ENCODE measurements at places on chromosomes 3 and 15.

DNA sequence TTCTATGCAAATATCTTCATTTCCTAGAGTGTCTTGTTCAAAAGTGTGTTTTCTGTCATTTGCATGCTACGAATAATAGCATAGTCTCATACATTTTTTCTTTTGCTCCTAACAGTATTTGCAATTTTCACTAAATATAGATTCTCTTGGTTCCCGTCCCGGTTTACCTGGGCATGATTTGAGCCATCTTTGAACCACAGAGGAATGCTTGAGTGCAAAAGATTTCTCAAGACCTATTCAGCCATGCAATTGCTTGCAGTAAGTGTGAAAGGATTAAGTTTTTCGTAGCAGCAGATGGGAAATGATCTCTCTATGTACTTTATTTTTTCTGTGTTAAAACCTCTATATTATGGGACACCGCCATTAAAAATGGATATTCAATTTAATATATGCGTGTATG is 733.0 kb downstream of the ZPLD1 start:
- no peak for DNase-seq

DNA sequence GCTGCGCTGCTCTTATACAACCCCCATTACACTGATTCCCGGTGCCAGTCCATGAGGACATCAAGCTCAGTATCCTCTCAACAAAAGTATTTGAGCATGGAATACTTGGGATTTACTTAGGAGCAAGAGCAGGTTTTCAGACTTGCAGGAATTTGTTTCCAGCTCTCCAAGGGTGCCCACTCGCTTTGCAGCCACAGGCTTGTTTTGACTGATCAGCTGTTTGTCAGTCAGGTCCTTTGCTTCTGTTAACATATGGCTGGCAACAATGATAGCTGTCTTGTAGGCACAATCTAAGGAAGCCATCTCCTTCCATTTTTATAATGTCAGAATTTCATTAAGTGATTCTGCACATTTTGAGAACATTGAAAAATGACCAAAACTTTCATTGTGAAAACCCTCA is 38.2 kb upstream of the MCF2L2 start:
- no peak for DNase-seq

GRCh38 chr15:30990036-30990435 is 1.4 kb downstream of the MTMR10 start:
- DNase-seq: no peak

- no peak for DNase-seq
These were observed 153.8 kb downstream of the EBLN2 start for GRCh38 chr3:73215281-73215680.

- no peak for DNase-seq
These were observed 319.3 kb upstream of the ATP10A start for GRCh38 chr15:26182441-26182840.

DNA sequence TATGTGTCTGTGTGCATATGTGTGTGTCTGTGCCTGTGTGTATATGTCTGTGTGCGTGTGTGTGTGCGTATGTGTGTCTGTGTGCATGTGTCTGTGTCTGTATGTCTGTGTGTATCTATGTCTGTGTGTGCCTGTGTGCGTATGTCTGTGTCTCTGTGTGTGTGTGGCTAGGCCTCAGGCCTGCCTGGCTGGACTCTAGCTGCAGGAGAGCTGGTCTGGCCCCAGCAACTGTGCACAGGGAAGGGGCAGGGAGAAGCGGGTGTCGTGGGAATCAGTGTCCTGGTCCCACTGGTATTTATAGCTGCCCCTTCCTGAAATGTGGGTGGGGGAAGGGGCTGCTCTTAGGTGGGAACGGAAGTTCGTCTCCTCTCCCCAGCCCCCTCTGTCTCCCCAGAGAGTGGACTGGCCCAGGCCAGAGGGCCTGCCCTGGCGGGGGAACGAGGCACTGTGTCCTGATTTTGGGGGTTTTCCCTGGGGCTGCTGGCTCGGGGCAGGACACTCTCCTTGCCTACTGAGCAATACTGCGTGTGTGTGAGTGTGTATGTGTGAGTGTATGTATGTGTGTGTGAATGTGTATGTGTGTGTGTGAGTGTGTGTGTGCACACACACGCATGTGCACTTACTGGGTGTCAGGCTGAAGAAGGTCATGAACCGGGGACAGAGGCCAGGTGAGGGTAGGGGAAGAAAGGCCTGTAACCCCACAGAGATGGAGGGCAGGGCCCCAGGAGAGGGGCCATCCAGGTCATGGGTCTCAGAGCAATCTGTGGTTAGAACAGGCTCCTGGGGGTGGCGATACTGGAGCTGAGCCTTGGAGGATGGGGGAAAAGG is 6.6 kb downstream of the CSPG4 start:
- DNase-seq: no peak

- DNase-seq: no peak
These were observed 60.1 kb downstream of the MEIS2 start for GRCh38 chr15:37040072-37040742.

GRCh38 chr3:127585813-127586413 is 4.6 kb downstream of the TPRA1 start:
- no peak for DNase-seq

All from astrocyte of the spinal cord (primary cell).